Thoracic aorta (tissue), 2 donors: ENCODE measurements at places on chromosomes 7 and 10.

DNA sequence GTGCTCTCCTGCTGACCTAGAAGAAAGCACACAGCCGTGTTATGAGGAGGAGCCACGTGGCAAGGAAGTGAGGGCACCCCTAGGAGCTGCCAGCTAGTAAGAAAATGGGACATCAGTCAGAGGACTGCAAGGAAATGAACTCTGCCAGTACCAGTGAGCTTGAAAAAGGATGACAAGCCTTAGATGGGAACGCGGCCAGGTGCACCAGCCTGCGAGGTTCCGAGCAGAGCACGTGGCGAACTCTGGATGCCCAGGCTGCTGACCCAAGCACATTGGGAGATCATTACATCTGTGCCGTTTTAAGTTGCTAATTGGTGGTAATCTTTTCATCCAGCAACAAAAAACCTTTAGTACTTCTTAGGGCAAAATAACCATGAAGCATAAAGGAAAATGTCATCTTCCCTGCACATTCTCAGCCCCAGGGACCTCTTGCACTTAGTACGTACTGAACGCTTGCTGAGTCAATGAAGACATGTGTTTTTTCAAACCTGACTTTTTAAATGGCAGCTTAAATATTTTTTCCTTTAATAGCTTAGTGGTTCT, 69.4 kb downstream of the AMZ1 start:
- peak; percentile 46 for DNase-seq

- DNase-seq: no peak
Observed at GRCh38 chr10:62422068-62422590, 48.0 kb downstream of the ZNF365 start.

GRCh38 chr10:31936933-31937332, 8.3 kb upstream of the ARHGAP12 start:
- no peak for DNase-seq

GRCh38 chr7:157395206-157395605, 58.4 kb downstream of the DNAJB6 start:
- no peak for DNase-seq

DNA sequence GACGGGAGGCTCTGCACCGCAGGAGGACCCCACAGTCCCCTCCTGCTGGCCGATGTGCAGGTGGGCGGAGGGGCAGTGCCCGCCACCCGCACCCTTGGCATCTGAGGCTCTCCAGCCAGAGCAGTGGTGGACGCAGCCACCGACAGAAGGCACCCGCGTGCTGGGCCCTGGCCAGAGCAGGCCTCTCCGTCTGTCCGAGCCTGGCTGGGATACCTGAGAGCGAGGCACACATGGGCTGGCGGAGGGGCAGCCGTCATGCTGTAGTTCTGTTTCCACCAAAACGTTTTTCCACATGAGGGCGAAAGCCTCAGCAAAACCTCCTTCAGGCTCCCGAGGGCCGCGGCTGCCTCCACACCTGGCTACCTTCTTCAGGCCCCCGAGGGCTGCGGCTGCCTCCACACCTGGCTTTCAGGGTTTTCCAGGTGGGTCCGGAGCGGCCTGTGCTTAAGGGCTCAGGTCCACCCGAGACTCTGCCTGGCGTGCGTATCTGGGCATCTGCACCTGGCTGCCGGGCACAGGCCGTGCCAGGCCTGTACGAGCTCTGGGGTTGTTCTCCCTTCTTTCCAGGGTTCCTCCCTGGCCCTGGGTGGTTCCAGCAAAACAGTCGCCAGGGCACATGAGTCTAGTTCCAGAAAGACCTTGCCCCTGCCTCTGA, 115.5 kb downstream of the INPP5A start:
- no peak for DNase-seq

- no peak for DNase-seq
Observed at GRCh38 chr10:129131457-129132132, 335.4 kb upstream of the MGMT start.

DNA sequence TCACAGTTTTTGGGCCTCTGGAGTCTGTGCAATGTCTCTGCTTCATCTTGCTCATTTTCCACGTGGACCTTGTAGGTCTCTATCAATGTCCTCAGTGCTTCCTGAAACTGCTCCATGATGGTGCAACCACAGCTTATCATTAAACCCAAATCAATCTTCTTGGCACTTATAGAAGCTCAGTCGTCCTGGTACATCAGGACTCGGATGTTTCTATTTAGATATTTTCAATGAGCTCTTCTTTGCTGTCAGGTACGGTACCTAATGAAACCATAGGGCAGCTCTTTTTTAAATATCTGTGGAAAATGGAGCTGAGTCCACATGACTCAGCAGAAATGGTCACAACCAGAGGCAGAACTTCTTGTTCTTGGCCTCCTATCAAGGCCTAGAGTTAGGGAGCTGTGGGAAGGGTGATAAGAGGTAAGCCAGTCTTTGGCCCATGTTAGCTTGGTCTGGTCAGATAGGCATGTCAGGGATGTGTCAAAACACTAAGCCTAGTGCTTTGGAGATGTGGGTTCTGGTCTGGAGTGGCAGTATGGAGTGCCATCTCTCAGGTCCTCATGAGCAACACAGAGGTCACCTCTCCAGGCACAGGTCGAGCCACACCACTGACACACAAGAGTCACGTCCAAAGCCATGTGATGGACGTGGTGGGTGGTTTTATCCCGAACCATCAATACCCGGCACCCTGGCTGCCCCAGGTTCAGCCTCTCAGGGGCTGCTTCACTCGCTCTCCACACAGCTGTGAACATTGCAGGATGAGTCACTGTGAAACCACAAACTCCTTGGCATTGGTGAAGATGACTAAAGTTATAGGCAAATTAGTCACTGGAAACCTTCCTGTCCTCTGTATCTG, 87.0 kb downstream of the TBXAS1 start:
- DNase-seq: peak; percentile 13

GRCh38 chr10:21535494-21535965, 1.5 kb downstream of the MLLT10 start:
- no peak for DNase-seq

- DNase-seq: no peak
Observed at GRCh38 chr7:539731-540411, 20.2 kb upstream of the PDGFA start.

DNA sequence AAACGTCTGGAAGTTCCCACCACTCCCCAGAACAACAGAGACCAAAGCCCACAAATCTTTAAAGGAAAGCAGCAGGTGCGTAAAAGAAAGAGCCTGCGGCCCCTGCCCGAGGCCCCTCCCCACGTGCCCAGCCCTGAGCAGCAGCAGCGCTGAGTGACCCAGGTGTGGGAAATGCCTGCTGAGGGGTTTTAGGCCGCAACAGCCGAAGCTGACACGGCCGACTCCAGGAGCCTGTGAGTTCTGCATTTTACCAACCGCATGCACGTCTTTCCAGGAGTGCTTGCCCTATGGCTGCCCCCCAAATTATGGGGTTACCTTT, 1.6 kb upstream of the KNDC1 start:
- DNase-seq: no peak

DNA sequence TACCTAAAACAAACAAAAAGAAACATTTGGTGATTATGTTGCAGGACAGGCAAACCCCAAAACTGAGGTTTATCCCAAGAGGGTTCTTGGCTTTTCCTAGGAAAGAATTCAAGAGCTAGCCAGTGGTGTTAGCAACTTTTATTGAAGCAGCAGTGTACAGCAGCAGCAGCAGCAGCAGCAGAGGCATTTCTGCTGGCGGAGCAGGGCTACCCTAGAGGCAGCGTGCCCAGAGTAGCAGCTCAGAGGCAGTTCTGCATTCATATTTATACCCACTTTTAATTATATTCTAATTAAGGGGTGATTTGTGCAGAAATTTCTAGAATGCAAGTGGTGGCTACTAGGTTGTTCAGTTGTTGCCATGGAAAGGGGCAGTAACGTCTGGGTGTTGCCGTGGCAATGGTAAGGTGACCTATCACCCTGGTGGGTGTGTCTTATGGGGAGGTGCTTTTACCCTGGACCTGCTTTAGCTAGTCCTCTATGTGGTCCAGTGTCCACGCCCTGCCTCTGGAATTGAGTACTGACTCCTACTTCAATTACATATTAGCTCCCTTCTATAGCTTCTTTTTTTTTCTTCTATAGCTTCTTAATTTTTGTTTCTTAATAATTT, 53.9 kb downstream of the VCL start:
- DNase-seq: no peak

DNA sequence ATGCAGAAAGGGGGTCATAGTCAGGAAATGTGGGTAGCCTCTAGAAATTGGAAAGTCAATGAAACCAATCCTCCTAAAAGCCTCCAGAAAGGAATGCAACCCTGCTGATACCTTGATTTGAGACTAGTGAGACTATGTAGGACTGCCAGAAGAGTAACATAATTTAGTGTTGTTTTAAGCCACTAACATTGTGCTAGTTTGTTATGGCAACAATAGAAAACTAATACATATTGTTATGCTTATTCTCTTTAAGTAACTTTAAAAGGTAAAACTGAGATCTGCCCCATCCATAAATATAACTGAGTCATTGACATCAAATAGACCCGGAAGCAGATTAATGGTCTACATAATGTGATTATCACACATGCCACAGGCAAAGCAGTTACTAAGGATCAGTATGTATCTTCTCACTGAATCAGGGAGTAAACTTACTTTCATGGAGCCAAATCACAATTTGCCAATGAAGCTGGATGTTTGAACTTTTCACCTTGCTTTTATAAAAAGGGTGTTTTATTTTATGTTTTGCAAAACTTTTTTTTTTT, 146.4 kb upstream of the TMEM106B start:
- no peak for DNase-seq

- DNase-seq: no peak
Observed at GRCh38 chr7:112160130-112160770, 45.9 kb downstream of the DOCK4 start.

DNA sequence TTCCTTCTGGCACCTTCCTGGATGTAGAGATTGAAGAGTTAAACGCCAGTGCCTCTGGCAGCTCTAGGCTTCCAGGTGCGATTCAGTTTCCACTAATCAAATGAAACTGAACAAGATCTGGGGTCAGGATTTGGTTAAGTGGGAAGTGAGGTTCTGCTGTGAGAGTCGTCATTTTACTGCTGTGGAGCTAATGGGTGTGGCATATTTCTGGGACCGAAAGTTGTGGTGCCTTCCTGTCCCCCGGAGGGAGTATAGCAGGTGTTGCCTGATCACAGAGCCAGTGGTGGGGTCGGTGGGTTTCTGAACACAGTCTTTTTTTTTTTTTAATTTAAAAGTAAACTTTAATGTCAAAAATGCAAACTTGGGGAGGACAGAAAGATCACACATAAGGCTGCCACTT, 37.0 kb upstream of the JAKMIP3 start:
- DNase-seq: no peak

- peak; percentile 24 for DNase-seq
Observed at GRCh38 chr10:67779465-67780203, 58.4 kb downstream of the DNAJC12 start.
